Pancreas (tissue), 10 donors: ENCODE measurements at places on chromosomes 7 and 10. TPM values are rescaled to one million over a fixed set of nuclear protein-coding genes. Genes with fewer than 3 reads are reported as not detected.

BRAT1 gene
- 14.6 TPM for total RNA-seq

NPSR1 gene
- total RNA-seq, result not detected

DENND2A gene
- 1.5 TPM for total RNA-seq

TMEM273 gene
- 0.92 TPM for total RNA-seq

CFAP46 gene
- total RNA-seq, result 0.93 TPM

- no peaks in the 10 kb centered on the region for H3K36me3 ChIP-seq
- no peaks in the 10 kb centered on the region for H3K4me1 ChIP-seq
- H3K4me3 ChIP-seq, result no peak overlapping the region
- no peak for DNase-seq
- H3K27me3 ChIP-seq, result no peaks in the 10 kb centered on the region
Observed at GRCh38 chr10:70466951-70467350, 11.6 kb upstream of the PALD1 start.

DNA sequence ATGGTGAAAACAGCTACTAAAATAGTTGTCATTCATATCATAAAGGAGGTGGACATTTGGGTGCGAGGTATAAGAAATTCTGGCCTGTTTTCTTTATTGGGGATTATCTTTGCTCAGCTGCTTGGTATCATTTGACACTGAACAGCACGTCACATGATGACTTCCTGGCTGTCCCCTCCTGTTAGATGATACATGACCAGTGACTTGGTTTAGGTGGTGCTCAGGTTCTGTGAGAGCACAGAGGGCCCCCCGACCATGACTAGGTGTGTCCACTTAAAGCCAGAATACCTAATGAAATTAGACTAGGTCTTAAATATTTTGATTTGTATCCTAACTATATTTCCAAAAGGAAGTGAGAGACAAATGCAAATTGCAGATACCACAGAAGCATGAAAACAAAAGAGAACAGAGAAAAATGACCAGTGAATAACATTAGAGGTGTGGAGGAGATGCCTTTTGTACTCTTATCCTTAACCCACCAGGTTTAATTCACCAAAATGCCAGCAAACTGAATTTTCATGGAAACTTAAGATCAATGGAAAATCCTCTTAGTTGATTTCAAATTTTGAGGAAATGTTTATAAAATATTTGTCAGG, 50.6 kb upstream of the GJD4 start:
- no peak overlapping the region for H3K4me3 ChIP-seq
- H3K27me3 ChIP-seq, result no peaks in the 10 kb centered on the region
- H3K27ac ChIP-seq, result no peak overlapping the region
- no peaks in the 10 kb centered on the region for H3K4me1 ChIP-seq
- no peaks in the 10 kb centered on the region for H3K36me3 ChIP-seq

DNA sequence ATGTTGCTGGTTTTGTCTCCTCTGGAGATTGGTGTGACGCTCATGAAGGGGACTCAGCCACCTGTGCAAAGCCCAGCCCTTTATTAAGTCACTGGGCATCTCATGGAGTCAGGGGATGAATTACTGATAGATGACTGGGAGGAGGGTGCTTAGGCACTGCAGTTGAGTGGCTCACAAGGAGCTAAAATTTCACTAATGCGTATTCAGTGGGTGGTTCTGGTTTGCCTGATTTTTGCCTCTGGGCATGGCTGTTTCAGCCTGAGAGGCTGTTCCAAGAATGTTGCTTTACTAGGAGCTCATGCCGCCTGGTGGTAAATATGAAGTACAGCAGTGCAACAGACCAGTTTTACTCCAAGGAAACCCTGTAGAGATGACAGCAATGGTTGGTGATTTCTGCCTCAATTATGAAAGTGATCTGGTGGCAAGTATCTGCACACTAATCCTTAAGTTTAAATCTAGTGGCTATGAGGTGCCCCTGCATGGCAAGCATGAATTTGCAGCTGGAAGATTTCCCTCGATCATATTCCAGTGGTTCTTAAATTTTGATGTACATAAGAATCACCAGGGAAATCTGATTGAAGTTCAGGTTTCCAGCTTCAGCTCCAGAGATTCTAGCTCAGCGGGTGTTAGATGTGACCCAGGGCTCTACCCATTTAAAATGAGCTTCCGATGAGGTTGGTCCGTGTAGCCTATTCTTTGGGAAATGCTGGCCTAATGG, 19.9 kb downstream of the ACTA2 start:
- H3K4me3 ChIP-seq, result no peak overlapping the region
- no peaks in the 10 kb centered on the region for H3K36me3 ChIP-seq
- no peak overlapping the region for H3K27ac ChIP-seq
- no peaks in the 10 kb centered on the region for H3K27me3 ChIP-seq

- no peaks in the 10 kb centered on the region for H3K4me1 ChIP-seq
- no peaks in the 10 kb centered on the region for H3K36me3 ChIP-seq
- H3K4me3 ChIP-seq, result no peak overlapping the region
Observed at GRCh38 chr7:155178096-155178495, 108.0 kb downstream of the HTR5A start.

GRCh38 chr10:80350251-80350650, 6.3 kb downstream of the DYDC1 start:
- H3K36me3 ChIP-seq, result no peaks in the 10 kb centered on the region
- DNase-seq, result no peak
- H3K4me3 ChIP-seq, result no peak overlapping the region
- no peaks in the 10 kb centered on the region for H3K4me1 ChIP-seq
- no peak overlapping the region for H3K27ac ChIP-seq

DNA sequence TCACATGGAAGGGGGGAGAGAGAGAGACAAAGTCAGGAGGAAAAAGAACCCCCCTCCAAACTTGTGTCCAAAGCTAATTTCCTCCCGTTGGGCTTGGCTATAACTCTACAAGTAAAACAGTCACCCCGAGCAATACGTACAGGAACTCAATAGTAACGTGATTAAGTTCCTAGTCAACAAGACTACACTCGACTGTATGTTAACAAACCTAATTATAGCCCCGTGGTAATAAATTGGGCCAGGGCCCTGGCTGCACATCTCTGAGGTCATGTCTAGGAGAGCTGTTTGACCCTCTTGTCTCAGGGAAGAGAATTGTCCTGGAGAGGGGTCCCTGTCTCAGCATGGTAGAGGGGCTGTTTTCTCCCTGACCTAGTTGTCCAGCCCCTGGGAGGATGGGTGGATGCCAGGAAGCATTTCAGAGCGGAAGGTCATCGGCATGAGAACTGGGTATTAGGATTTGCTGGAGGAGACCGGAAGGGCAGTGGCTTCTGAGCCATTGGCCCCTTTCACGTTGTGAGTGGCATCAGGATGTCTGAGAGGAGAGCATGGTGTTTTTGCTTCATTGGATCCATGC, 60.2 kb upstream of the COMTD1 start:
- H3K4me1 ChIP-seq, result peaks cover 29% of the 10 kb centered on the region
- H3K27me3 ChIP-seq, result no peaks in the 10 kb centered on the region

DNA sequence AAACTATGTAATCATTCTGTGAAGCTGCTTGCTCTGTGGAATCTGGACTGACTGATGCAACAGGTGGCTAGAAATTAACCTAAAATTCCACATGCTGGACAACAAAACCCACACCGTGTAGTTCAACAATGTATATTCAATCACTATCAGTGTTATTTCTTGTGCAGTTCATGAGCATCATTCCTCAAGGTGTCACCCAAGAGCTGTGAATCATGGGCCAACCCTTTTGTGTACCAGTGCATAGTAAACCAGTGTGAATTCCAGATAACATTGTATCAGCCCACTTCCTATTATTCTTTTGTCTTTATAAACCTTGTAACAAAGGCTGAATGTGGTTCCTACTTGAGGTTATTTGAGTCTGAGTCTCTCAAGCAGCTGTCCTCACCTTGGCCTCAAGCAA, 905.2 kb upstream of the ZNF722 start:
- no peaks in the 10 kb centered on the region for H3K36me3 ChIP-seq
- no peak overlapping the region for H3K27ac ChIP-seq
- no peak for DNase-seq
- H3K27me3 ChIP-seq, result no peaks in the 10 kb centered on the region
- no peak overlapping the region for H3K4me3 ChIP-seq

DNA sequence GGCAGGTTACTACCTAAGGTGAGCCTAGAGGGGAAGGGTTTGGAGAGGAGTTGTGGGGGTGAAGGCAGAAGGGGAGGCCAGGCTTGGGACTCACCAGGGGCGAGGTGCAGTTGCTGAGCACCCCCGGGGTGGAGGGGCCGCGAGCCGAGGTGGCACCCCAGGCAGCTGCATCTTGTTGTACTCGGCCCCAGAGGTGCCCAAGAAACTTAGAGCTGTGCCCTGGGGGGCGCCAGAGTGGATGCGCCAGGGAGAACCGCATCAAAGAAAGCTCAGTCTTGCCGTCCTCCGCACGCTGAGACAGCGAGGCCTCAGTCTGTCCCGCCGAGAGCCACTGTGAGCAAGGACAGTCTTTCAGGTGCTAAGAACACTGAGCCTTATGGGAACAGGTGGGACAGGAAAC, 7.4 kb downstream of the ATG9B start:
- H3K27ac ChIP-seq, result no peak overlapping the region
- H3K36me3 ChIP-seq, result no peaks in the 10 kb centered on the region
- H3K27me3 ChIP-seq, result no peaks in the 10 kb centered on the region
- no peak overlapping the region for H3K4me3 ChIP-seq
- DNase-seq, result no peak

DNA sequence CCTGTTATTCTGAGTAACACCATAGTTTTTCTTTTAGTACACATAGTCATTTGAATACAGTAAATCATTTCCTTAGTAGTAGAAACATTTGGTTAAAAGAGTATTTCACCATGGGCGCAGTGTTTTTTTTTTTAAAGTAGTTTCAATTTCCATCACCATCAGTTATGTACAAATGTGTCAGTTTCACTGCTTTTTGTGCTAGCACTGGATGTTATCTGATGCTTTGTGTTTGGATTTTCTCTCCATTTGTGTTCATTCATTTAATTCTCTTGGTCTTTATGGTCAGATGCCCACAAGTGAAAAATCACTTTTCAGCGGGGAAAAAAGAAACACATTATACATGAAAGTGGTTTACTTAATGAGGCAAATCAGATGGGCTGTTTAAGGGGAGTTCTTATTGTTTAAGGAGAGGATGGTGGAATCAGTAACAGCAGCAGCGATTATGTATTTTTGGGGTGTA, 16.0 kb upstream of the HK1 start:
- no peaks in the 10 kb centered on the region for H3K4me1 ChIP-seq
- no peaks in the 10 kb centered on the region for H3K36me3 ChIP-seq
- H3K27ac ChIP-seq, result no peak overlapping the region
- H3K4me3 ChIP-seq, result no peak overlapping the region

GRCh38 chr10:62454687-62455397, 80.7 kb downstream of the ZNF365 start:
- no peaks in the 10 kb centered on the region for H3K4me1 ChIP-seq
- no peak overlapping the region for H3K4me3 ChIP-seq
- no peaks in the 10 kb centered on the region for H3K36me3 ChIP-seq
- no peak for DNase-seq
- H3K27me3 ChIP-seq, result no peaks in the 10 kb centered on the region
- H3K27ac ChIP-seq, result no peak overlapping the region

DNA sequence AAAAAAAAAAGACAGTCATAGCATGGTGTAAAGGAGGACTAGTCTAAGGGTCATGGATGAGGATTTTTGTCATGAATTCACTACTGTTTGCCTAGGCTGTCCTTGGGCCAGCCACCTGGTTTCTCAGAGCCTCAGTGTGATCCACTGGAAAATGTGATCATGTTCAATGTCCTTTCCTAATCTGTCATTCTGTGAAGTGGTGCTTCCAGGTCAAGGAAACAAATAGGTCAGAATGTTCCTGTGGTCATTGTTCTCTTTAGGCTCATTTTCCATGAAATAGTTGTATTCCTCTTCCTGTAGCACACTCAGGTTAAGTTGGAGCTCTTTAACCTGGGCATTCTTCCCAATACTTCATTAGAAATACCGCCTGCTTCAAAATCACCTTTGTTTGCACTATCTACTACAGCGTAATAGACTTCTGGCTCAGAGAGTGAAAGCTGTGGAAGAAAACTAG, 16.5 kb downstream of the CD36 start:
- H3K27me3 ChIP-seq, result no peaks in the 10 kb centered on the region
- no peak for DNase-seq
- no peak overlapping the region for H3K27ac ChIP-seq
- no peak overlapping the region for H3K4me3 ChIP-seq

- H3K36me3 ChIP-seq, result peaks cover 16% of the 10 kb centered on the region
- H3K4me3 ChIP-seq, result no peak overlapping the region
- no peaks in the 10 kb centered on the region for H3K4me1 ChIP-seq
- H3K27ac ChIP-seq, result no peak overlapping the region
- no peak for DNase-seq
Observed at GRCh38 chr7:5380350-5381070, 43.1 kb downstream of the TNRC18 start.

DNA sequence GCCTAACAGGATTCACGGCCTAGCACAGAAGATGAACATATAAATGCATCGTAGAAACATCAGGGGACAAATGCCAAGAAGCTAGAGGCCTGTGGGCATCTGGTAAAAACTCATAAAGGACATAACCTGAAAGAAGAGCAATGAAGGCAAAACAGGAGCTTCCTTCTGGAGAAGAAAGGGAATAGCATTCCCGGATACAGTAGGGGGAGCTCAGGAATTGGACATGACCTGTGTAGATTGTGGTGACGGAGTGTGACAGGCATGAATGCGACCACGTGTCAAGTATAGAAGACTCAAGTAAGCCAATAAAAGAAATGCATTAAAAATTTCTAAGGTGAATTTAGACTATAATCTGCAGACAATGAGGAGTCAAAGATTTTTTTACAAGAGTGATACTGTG, 270.1 kb downstream of the AGMO start:
- no peaks in the 10 kb centered on the region for H3K36me3 ChIP-seq
- no peak overlapping the region for H3K27ac ChIP-seq
- no peaks in the 10 kb centered on the region for H3K4me1 ChIP-seq
- no peaks in the 10 kb centered on the region for H3K27me3 ChIP-seq
- H3K4me3 ChIP-seq, result no peak overlapping the region

DNA sequence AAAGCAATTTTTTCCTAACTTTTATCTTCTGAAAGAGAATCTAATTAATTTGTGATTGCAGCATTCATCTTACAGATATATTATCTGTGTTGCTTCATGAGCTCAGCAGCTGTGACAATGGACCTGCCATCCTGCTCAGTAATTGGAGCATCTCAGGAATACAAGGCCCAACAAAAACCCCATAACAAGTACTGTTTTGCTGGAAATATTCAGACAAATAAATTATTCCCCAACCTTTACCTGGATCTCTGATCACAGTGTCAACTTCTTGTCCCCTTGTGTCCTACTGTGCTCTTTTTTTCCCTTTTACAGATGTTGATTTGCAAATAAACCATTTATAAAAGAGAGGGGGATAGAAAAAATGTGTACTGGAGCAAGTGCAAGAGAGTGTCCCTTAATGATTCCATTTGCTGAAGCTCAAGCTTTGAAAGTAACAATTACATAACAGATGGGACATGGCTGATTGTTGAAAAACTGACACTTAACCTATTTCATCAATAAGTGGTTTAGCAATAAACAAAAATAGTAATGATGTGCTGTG, 1063.4 kb upstream of the GHITM start:
- no peaks in the 10 kb centered on the region for H3K27me3 ChIP-seq
- no peak overlapping the region for H3K27ac ChIP-seq
- H3K36me3 ChIP-seq, result no peaks in the 10 kb centered on the region
- DNase-seq, result no peak
- H3K4me3 ChIP-seq, result no peak overlapping the region
- no peaks in the 10 kb centered on the region for H3K4me1 ChIP-seq
